Smooth muscle cell of the pulmonary artery (primary cell): ENCODE measurements at places on chromosomes 4 and X. TPM values are rescaled to one million over a fixed set of nuclear protein-coding genes. Genes with fewer than 3 reads are reported as not detected.

The HMGB3 gene
- 3.5 and 3.9 TPM in 2 replicates for total RNA-seq

The SPANXN2 gene
- not detected in 2 replicates for total RNA-seq

The CSAG3 gene
- not detected in 2 replicates for total RNA-seq

The PASD1 gene
- not detected in 2 replicates for total RNA-seq

The GPRASP1 gene
- 2.8 and 4.6 TPM in 2 replicates for total RNA-seq
